Lung (tissue), 17 donors: ENCODE measurements at places on chromosomes 5 and 9. TPM values are rescaled to one million over a fixed set of nuclear protein-coding genes. Genes with fewer than 3 reads are reported as not detected.

TUT7 gene
- 47.7 TPM for total RNA-seq

PCDHB16 gene
- total RNA-seq = 3.6 TPM

FCN1 gene
- total RNA-seq = 31.5 TPM

ROPN1L gene
- 34.8 TPM for total RNA-seq

PCDHA1 gene
- total RNA-seq = not detected
